ENCODE measurements at places on chromosomes 16 and 17. TPM values are rescaled to one million over a fixed set of nuclear protein-coding genes. Genes with fewer than 3 reads are reported as not detected.

DNA sequence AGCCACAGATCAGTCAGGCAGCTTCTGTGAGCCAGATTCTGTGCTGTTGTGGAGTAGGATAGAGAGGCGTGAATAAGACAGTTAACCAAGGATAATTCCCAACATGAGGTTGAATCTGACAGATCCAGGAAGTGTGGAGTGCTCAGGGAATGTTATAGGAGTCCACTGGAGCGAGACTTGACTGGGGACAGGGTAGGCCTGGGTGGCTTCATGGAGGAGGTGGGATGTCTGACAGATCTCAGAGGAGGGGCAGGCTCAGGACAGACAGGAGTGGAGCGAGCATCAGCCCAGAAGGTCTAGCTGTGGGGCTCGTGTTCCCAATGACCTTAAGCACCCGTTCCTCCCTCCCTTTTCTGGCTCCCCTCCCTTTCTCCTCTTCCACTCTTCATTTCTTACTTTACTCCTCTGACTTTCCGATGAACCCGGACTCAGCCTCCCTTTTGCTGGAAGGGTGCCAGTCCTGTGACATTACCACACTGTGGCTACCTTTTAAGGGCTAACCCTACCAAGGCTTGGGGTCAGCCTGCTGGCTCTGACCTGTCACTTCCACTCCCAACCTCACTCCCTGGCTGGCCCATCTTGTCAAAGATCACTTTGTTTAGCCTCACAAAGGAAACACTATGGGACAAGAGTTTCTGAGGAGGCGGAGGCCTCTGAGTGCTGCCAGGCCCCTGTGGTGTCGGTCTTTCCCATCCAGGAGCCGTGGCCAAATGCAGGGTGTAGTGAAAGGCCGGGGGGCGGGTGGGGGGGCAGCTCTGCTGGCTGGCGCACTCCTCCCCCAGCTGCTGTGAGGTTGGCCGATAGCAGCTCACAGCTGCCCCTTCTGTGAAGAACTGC, 28.5 kb upstream of the EFCAB13 start:
- H3K27ac ChIP-seq: no peak overlapping the region
- no peak overlapping the region for H3K4me3 ChIP-seq
- no peaks in the 10 kb centered on the region for H3K27me3 ChIP-seq
- H3K36me3 ChIP-seq: peaks cover 4% of the 10 kb centered on the region
- DNase-seq: no peak

- H3K27me3 ChIP-seq: peaks cover 6% of the 10 kb centered on the region
- no peaks in the 10 kb centered on the region for H3K4me1 ChIP-seq
- H3K36me3 ChIP-seq: no peaks in the 10 kb centered on the region
These were observed 17.2 kb downstream of the SKAP1 start for GRCh38 chr17:48412841-48413240.

GRCh38 chr16:10370096-10370726, 15.7 kb upstream of the ATF7IP2 start:
- H3K4me3 ChIP-seq: no peak overlapping the region
- no peaks in the 10 kb centered on the region for H3K27me3 ChIP-seq
- no peak overlapping the region for H3K27ac ChIP-seq
- no peaks in the 10 kb centered on the region for H3K4me1 ChIP-seq
- DNase-seq: no peak
- H3K36me3 ChIP-seq: no peaks in the 10 kb centered on the region

GRCh38 chr16:11423315-11424117, 78.3 kb downstream of the RMI2 start:
- no peak overlapping the region for H3K27ac ChIP-seq
- no peaks in the 10 kb centered on the region for H3K27me3 ChIP-seq
- H3K4me1 ChIP-seq: no peaks in the 10 kb centered on the region
- no peaks in the 10 kb centered on the region for H3K36me3 ChIP-seq
- no peak overlapping the region for H3K4me3 ChIP-seq
- DNase-seq: no peak

GRCh38 chr16:88705801-88706228, 393 bp downstream of the RNF166 start:
- peaks cover 10% of the 10 kb centered on the region for H3K4me1 ChIP-seq
- H3K27me3 ChIP-seq: no peaks in the 10 kb centered on the region
- H3K36me3 ChIP-seq: peaks cover 5% of the 10 kb centered on the region
- peak overlapping the region; percentile 61 for H3K4me3 ChIP-seq

- H3K4me1 ChIP-seq: no peaks in the 10 kb centered on the region
- H3K36me3 ChIP-seq: no peaks in the 10 kb centered on the region
- no peak overlapping the region for H3K4me3 ChIP-seq
- DNase-seq: no peak
- H3K27me3 ChIP-seq: no peaks in the 10 kb centered on the region
These were observed 4.3 kb downstream of the EVI2B start for GRCh38 chr17:31309556-31309955.

DNA sequence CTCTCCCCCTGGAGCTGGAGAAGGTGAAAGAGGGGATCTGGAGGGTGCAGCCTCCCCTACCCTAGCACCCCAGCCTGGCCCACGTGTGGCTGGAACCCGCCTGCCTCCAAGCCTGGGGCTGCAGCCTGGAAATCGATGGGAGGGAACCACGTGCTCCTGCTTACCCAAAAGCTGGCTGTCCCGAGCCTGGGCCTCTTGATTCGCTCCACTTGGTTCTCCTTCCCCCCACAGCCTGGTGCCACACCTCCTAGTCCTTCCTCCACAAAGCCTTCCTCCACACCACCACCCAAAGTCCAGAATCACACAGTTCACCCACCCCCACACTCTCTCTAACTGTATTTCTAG, 29.3 kb downstream of the CFAP20 start:
- no peaks in the 10 kb centered on the region for H3K36me3 ChIP-seq
- H3K27me3 ChIP-seq: no peaks in the 10 kb centered on the region
- no peaks in the 10 kb centered on the region for H3K4me1 ChIP-seq
- DNase-seq: no peak
- H3K4me3 ChIP-seq: no peak overlapping the region

DNA sequence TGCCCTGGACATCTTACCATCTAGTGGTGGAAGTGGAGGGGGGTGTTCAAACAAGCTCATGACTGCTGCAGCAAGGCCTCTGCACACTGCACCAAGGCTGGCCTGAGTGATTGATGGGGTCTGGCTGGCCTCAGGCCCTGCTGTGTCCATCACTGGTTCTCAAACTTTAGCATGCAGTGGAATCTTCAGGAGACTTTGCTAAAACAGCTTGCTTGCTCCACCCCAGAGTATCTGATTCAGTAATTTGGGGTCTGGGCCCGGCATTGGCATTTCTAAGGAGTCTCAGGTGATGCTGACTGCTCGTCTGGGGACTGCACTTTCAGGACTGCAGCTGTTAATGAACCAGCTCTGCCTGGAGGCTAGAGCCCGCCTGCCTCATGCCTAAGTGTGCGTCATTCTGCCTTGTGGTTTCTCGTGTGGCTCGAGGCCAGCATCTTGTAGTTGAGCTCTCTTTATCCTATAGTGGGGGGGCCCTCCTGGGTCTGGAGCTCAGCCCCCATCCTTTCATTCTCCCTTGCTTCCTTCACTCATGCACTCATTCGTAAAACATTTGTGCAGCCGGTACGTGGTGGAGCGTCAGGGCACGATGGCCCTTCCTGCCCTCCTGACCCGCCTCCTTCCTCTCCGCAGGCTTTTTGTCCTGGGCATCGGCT, 4.1 kb downstream of the MGAT5B start:
- no peak overlapping the region for H3K4me3 ChIP-seq
- H3K27me3 ChIP-seq: peaks cover 19% of the 10 kb centered on the region
- H3K36me3 ChIP-seq: no peaks in the 10 kb centered on the region
- peaks cover 21% of the 10 kb centered on the region for H3K4me1 ChIP-seq
- H3K27ac ChIP-seq: peak overlapping the region; percentile 47
- DNase-seq: peak; percentile 97

GRCh38 chr17:35947156-35947585, 3.7 kb upstream of the LYZL6 start:
- peaks cover 6% of the 10 kb centered on the region for H3K27me3 ChIP-seq
- H3K36me3 ChIP-seq: no peaks in the 10 kb centered on the region
- H3K4me3 ChIP-seq: no peak overlapping the region

GRCh38 chr17:41439375-41439774, 1.4 kb downstream of the KRT38 start:
- no peaks in the 10 kb centered on the region for H3K36me3 ChIP-seq
- no peaks in the 10 kb centered on the region for H3K4me1 ChIP-seq
- DNase-seq: no peak

DNA sequence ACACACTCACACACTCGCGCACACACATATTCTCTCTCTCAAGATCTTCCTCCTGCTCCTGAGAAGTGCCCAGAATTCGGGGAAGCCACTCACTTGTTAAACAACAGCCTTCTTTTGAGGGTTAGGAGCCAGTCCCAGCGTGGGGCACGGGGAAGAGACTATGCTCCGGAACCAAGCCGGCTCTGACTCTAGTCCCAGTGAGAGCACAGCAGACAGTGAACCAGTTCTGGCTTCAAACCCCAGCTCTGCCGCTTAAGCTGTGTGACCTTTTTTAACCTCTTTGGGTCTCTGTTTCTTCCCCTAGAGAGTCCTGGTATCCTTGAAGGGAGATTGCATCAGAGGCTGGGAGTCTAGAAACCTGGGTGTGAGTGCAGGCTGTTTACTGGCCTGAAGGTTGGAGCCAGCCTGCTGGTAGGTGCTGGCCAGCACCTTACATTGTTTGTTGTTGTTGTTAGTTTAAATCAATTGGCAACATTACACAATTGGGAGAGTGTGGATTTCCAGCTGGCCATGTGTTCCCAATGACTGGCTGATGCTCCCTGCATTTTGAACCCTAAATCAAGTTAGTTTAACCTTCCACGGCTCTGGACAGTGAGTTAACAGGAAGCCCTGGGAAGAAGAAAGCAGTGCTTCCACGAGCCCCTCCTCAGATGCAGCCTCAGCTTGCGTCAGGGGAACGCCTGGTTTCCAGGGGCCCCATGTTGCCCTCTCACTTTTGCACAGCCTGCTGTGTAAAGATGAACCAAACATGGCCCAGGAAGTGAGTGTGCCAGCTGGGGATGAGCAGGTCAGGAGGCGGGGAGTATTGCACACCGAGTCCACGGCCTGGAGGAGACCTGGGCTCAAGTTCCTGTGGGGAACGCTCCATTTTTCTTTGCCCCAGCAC, 71.5 kb downstream of the GAS7 start:
- H3K4me1 ChIP-seq: peaks cover 26% of the 10 kb centered on the region
- H3K27ac ChIP-seq: peak overlapping the region; percentile 92
- no peaks in the 10 kb centered on the region for H3K27me3 ChIP-seq
- H3K4me3 ChIP-seq: no peak overlapping the region
- no peak for DNase-seq
- no peaks in the 10 kb centered on the region for H3K36me3 ChIP-seq

GRCh38 chr17:71068408-71068750, 899.0 kb downstream of the KCNJ2 start:
- DNase-seq: peak; percentile 33
- no peaks in the 10 kb centered on the region for H3K36me3 ChIP-seq
- H3K27ac ChIP-seq: no peak overlapping the region
- H3K4me3 ChIP-seq: no peak overlapping the region
- no peaks in the 10 kb centered on the region for H3K27me3 ChIP-seq

DNA sequence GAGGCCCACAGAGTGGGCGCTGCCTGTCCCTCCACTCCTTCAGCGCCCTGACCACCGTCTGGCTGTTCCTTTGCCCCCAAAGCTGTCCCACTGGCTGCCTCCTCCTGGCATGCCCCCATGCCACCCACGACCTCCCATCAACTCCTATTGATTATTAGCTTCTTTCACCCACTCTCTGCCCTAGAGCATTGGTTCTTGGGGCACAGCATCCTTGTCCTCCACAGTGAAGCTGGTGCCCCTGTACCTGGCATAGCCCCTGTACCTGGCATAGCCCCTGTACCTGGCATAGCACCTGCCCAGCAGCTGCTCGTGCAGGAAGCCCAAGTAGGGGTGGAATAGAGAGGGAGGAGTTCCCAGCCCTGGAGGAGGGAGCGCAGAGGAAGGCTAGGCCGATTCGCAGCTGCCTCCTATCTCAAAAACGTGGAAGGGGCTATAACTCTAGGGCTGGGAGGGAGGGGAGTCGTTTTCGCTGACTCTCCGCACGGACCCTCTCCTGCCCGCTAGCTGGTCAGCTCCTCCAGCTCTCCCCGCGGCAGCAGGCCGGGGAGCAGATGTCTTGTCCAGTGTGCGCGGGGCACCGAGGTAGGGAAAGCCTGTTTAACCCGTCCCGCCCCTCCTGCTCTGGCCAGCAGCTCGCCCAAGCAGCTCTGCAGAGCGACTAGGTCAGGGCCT, 5.7 kb upstream of the ACTG1 start:
- H3K4me3 ChIP-seq: no peak overlapping the region
- H3K27ac ChIP-seq: no peak overlapping the region

- H3K36me3 ChIP-seq: peaks cover 9% of the 10 kb centered on the region
- H3K27me3 ChIP-seq: no peaks in the 10 kb centered on the region
- H3K27ac ChIP-seq: no peak overlapping the region
- no peak for DNase-seq
- peaks cover 4% of the 10 kb centered on the region for H3K4me1 ChIP-seq
These were observed 5.5 kb downstream of the BIRC5 start for GRCh38 chr17:78219396-78220150.

- no peaks in the 10 kb centered on the region for H3K36me3 ChIP-seq
- H3K27ac ChIP-seq: no peak overlapping the region
- H3K4me3 ChIP-seq: no peak overlapping the region
- no peak for DNase-seq
- no peaks in the 10 kb centered on the region for H3K27me3 ChIP-seq
These were observed 75.4 kb downstream of the DNAH3 start for GRCh38 chr16:21075252-21075651.

GRCh38 chr17:77709594-77709993, 248.9 kb upstream of the TNRC6C start:
- H3K27ac ChIP-seq: no peak overlapping the region
- no peak overlapping the region for H3K4me3 ChIP-seq
- no peaks in the 10 kb centered on the region for H3K36me3 ChIP-seq
- no peaks in the 10 kb centered on the region for H3K4me1 ChIP-seq
- no peak for DNase-seq

- no peak overlapping the region for H3K27ac ChIP-seq
- H3K4me3 ChIP-seq: no peak overlapping the region
- H3K36me3 ChIP-seq: no peaks in the 10 kb centered on the region
- peaks cover 9% of the 10 kb centered on the region for H3K4me1 ChIP-seq
- DNase-seq: peak; percentile 63
- no peaks in the 10 kb centered on the region for H3K27me3 ChIP-seq
These were observed 19.6 kb upstream of the TNFRSF13B start for GRCh38 chr17:16991349-16992009.

GRCh38 chr16:69031877-69032301, 73.6 kb upstream of the HAS3 start:
- no peaks in the 10 kb centered on the region for H3K4me1 ChIP-seq
- H3K36me3 ChIP-seq: no peaks in the 10 kb centered on the region
- H3K27ac ChIP-seq: no peak overlapping the region
- H3K27me3 ChIP-seq: no peaks in the 10 kb centered on the region
- no peak for DNase-seq
- H3K4me3 ChIP-seq: no peak overlapping the region

The HCRT gene
- total RNA-seq: not detected

The ASGR1 gene
- 0.66 TPM for total RNA-seq

The ATP6V0C gene
- 5.1 TPM for total RNA-seq

The CACNG5 gene
- not detected for total RNA-seq

The SSTR5 gene
- not detected for total RNA-seq

The NOG gene
- total RNA-seq: 0.99 TPM

The KRT17 gene
- total RNA-seq: 0.26 TPM

The RMI2 gene
- total RNA-seq: 1.8 TPM

The RNU2-1 gene
- not detected for total RNA-seq

The C16orf86 gene
- total RNA-seq: 5.6 TPM

The NETO2 gene
- 10.0 TPM for total RNA-seq

The EVI2B gene
- 0.33 TPM for total RNA-seq

The AANAT gene
- not detected for total RNA-seq

The KRTAP4-12 gene
- not detected for total RNA-seq
